Right lung (tissue), 10 donors: ENCODE measurements at places on chromosomes 3 and 15. TPM values are rescaled to one million over a fixed set of nuclear protein-coding genes. Genes with fewer than 3 reads are reported as not detected.

RGMA gene
- polyA plus RNA-seq = 11.2 TPM

C3orf49 gene
- polyA plus RNA-seq = 1.2 TPM

FBXO40 gene
- polyA plus RNA-seq = 0.07 TPM

DYNLT2B gene
- polyA plus RNA-seq = 27.2 TPM

PLIN1 gene
- polyA plus RNA-seq = 1.1 TPM

MAP1A gene
- polyA plus RNA-seq = 5.8 TPM

TTLL13 gene
- polyA plus RNA-seq = 0.12 TPM

DNA sequence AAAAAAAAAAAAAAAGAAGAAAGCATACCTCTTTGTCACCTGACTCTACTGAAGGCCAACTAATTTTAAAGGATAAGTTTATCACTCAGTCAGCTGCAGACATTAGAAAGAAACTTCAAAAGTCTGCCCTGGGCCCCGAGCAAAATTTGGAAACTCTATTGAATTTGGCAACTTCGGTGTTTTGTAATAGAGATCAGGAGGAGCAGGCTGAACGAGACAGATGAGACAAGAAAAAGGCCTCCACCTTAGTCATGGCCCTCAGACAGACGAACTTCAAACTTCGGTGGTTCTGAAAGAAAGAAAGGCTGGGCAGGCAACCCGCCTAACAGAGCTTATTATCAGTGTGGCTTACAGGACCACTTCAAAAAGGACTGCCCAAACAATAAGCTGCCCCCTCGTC is 18.5 kb downstream of the GLDN start:
- no peak for DNase-seq

DNA sequence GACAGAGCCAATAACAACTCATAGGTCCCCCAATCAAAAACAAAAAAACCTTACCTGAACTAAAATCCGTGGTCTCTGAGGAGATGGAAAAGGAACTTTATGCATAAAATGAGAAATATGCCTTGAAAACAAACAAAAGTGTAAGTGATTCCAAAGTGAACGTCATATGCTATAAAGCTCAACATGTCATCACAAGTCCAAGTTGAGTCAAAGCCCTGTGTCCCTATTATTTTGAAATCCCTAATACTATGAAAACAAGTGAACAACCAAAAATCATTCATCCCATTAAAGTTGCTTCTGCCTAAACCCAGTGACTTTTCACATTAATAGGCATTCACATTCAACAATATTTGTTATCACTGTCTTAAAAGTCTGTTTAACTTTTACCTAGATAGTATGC is 59.4 kb downstream of the DENND4A start:
- DNase-seq = no peak

- DNase-seq = no peak
Observed at GRCh38 chr3:30269751-30270445, 336.5 kb upstream of the TGFBR2 start.

DNA sequence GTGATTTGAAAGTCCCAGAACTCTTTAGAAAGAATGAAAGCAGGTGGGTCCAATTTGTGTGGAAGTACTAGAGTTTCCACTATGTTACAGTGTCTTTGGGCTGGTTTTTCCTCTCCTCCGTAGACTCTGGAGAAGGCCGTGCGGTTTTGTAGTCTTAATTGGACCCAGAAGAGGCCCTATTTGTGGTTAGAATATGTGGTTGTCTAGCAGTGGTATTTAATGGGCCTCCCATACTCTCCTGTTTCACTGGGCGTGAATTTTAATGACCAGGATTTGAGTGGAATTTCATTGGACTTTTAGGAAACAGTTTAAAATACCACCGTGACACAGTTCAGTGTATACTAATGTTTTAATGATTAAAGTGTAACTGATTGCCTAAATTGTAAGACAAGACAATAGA is 182.3 kb downstream of the BBX start:
- DNase-seq = no peak

DNA sequence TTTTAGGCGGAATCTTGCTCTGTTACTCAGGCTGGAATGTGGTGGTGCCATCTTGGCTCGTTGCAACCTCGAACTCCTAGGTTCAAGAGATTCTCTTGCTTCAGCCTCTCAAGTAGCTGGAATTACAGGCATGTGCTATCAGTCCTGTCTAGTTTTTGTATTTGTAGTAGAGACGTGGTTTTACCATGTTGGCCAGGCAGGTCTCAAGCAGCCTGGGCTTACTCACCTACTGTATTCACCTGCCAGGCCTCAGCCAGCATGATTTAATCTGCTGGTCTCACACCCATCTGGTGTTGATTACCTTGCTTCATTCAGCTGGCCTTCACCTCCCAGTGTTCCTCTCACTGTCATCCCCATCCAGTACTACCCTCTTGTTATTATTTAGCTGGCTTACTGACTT is 102.0 kb downstream of the IL12A start:
- DNase-seq = no peak

GRCh38 chr3:116618930-116619329 is 90.6 kb upstream of the TUSC7 start:
- DNase-seq = no peak

- no peak for DNase-seq
Observed at GRCh38 chr3:134362670-134363380, 11.4 kb downstream of the AMOTL2 start.

DNA sequence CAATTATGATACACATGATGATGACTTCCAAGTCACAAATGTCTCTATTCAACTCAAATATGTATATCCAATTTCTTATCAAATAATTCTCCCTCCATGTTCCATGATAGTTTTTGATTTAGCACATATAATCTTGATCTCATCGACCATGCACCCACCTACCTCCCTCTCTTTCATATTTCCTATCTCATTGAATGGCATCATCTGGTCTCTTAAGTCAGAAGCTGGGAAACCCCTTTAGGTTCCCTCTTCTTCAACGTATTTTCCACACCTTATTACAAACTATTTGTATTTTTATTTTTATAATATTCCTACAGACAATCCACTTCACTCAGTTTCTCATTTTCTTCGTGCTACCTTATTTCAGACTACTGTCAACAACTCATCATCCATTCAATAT is 56.9 kb upstream of the DPH6 start:
- DNase-seq = no peak

DNA sequence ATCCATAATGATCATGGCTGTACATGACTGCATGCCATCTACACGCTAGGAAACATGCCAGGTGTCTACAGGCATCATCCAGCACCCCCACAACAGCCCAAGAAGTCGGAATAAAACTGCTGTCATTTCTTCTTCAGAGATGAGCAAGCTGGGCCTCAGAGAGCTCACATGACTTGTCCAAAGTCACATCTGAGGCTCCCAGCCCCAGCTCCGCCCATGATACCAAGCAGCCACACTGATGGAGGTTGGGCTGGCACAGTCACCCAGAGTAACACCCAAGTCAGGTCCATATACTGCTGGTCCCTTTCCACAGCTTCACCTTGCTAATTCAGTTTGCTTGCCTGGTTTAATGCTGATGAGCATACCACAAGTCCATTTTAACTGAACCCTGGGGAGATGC is 116.6 kb downstream of the SEC22A start:
- no peak for DNase-seq

DNA sequence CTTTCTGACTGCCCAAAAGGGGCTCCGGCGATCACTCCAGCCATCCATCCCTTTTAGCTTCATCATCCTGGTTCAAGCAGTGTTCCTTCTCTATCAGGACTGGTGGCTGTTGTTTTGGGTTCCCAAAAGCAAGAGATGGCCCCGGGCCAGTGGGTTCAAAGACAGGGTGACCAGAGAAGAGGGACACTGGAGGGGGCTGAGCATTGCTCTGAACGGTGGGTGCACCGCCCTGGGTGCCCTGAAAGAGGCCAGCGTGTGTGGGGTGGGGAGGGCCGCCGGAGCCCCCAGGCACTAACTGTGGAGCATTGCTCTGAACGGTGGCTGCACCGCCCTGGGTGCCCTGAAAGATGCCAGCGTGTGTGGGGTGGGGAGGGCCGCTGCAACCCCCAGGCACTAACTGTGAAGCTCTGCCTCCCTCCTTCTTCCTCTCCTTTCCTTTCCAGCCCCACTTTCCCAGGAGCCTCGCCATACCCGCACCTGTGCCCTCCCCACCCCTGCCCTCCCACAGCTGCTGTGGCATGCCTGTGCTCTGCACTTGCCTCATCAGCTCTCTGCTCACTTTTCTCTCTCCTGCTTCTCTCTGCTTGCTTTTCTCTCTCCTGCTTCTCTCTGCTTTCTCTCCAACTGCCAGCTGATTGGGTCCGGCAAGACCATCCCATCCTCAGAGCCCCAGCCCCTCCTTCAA is 37.4 kb upstream of the OR4F6 start:
- DNase-seq = no peak

- DNase-seq = no peak
Observed at GRCh38 chr3:188306435-188307005, 152.6 kb downstream of the LPP start.

- DNase-seq = no peak
Observed at GRCh38 chr15:66877477-66878271, 175.6 kb downstream of the SMAD6 start.

GRCh38 chr15:58330741-58331559 is 100.8 kb upstream of the LIPC start:
- no peak for DNase-seq

GRCh38 chr3:23821858-23822257 is 16.1 kb downstream of the UBE2E1 start:
- DNase-seq = no peak

DNA sequence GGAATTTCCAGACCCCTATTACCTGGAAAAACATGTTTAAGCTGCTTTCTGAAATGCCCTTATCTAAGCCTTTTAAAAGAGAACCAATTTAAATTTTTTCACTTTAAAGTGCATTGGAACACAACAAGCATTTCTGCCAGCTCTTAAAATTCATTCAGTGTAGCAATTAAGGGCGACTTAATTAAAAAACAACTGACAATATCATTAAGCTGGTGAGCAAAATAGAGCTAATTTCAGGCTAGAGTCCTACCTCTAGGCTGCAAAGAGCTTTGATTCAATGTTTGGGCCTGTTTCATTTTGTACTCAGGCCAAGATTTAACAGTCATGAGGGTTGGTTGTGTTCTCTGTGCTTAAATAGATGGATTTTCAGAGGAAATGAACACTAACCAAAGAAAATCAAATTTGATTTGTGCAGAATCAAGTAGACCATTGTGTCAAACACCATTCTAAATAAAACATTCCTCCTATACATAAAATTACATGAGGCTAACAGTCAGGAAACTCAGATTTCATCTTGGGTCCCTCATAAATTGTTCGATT is 114.6 kb downstream of the TMEM108 start:
- DNase-seq = no peak

DNA sequence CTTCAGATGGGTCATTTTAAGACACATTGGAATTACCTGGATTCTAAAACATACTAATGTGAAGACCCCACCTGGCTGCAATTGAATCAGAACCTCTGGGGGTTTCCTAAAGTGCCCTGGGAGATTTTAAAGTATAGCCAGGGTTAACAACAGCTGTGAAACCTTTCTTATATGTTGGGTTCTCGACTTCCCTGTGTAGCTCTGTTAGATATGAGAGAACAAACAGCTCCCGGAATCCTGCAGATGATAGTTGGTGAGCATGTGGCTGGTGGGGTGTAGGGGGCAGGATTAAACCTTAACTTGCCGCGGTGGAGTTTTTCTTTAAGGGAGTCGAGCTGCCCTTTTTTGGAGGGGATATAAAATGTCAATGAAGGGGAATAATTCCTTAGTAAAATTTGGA is 12.1 kb downstream of the PLCL2 start:
- no peak for DNase-seq

DNA sequence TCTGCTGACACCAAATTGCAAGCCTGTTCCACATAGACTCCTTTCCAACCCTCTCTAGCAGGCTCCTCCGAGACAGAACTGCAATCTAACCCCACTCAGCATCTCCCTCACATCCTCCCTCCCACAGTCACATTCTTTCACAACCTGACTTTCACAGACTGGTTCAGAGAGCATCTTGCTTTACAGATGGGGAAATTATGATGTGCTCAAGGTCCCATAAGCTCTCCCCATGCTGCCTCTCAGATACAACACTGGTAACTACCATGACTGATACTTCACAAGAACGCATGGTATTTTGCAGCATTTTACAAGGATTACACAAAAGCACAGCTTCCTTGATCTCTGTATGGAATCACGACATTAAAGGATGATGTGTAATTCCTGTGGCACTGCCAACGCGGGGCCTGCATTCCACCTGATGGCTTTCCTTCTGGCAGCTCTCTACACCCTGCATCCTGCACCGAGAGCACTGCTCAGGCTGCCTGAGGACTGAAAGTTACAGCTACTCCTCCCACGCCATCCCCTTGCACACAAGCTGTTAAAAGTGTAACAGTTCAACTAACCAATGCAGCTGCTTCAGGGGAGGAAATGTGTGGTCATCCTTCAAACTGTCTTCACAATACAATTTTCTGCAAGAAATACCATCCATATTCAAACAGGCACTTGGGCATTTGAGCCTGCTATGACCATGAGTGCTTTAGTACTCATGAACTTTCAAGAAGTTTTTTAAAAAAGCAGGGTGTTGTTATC is 27.6 kb downstream of the TBC1D2B start:
- DNase-seq = no peak
